Activated CD8-positive, alpha-beta T cell treated with anti-CD3 and anti-CD28 coated beads for 36 hours (primary cell): ENCODE measurements at places on chromosomes 7 and 10. TPM values are rescaled to one million over a fixed set of nuclear protein-coding genes. Genes with fewer than 3 reads are reported as not detected.

- no peaks in the 10 kb centered on the region for H3K4me1 ChIP-seq
- H3K36me3 ChIP-seq = no peaks in the 10 kb centered on the region
- H3K4me3 ChIP-seq = no peak overlapping the region
- H3K27me3 ChIP-seq = no peaks in the 10 kb centered on the region
- H3K27ac ChIP-seq = no peak overlapping the region
Observed at GRCh38 chr7:51034521-51035264, 252.0 kb upstream of the GRB10 start.

- DNase-seq = no peak
- H3K27ac ChIP-seq = no peak overlapping the region
- H3K27me3 ChIP-seq = peaks cover 35% of the 10 kb centered on the region
- peaks cover 1% of the 10 kb centered on the region for H3K36me3 ChIP-seq
Observed at GRCh38 chr10:92418891-92419290, 127.9 kb downstream of the MARCHF5 start.

Gene AS3MT
- not detected for total RNA-seq

GRCh38 chr7:159128767-159129166, 15.9 kb downstream of the VIPR2 start:
- no peak for DNase-seq
- no peaks in the 10 kb centered on the region for H3K36me3 ChIP-seq
- no peak overlapping the region for H3K4me3 ChIP-seq

GRCh38 chr7:106887421-106887820, 22.3 kb downstream of the PIK3CG start:
- H3K36me3 ChIP-seq = peaks cover 73% of the 10 kb centered on the region
- no peak for DNase-seq
- peaks cover 24% of the 10 kb centered on the region for H3K4me1 ChIP-seq
- no peak overlapping the region for H3K4me3 ChIP-seq

- H3K27ac ChIP-seq = no peak overlapping the region
- no peak overlapping the region for H3K4me3 ChIP-seq
- peaks cover 29% of the 10 kb centered on the region for H3K4me1 ChIP-seq
- DNase-seq = no peak
- no peaks in the 10 kb centered on the region for H3K27me3 ChIP-seq
- H3K36me3 ChIP-seq = peaks cover 11% of the 10 kb centered on the region
Observed at GRCh38 chr10:17225808-17226207, 2.2 kb upstream of the VIM start.

GRCh38 chr10:2782265-2782664, 285.1 kb upstream of the PFKP start:
- H3K4me3 ChIP-seq = no peak overlapping the region
- no peaks in the 10 kb centered on the region for H3K4me1 ChIP-seq
- DNase-seq = no peak

- peaks cover 15% of the 10 kb centered on the region for H3K27me3 ChIP-seq
- DNase-seq = peak; percentile 75
- peak overlapping the region; percentile 68 for H3K27ac ChIP-seq
- no peaks in the 10 kb centered on the region for H3K36me3 ChIP-seq
- H3K4me3 ChIP-seq = peak overlapping the region; percentile 59
Observed at GRCh38 chr10:33008499-33009243, 50.6 kb upstream of the ITGB1 start.

Gene TMEM213
- total RNA-seq = not detected

GRCh38 chr7:22435720-22436119, 64.3 kb downstream of the STEAP1B start:
- no peaks in the 10 kb centered on the region for H3K36me3 ChIP-seq
- no peak for DNase-seq
- H3K27me3 ChIP-seq = no peaks in the 10 kb centered on the region
- no peak overlapping the region for H3K4me3 ChIP-seq
- H3K27ac ChIP-seq = no peak overlapping the region
- peaks cover 2% of the 10 kb centered on the region for H3K4me1 ChIP-seq

DNA sequence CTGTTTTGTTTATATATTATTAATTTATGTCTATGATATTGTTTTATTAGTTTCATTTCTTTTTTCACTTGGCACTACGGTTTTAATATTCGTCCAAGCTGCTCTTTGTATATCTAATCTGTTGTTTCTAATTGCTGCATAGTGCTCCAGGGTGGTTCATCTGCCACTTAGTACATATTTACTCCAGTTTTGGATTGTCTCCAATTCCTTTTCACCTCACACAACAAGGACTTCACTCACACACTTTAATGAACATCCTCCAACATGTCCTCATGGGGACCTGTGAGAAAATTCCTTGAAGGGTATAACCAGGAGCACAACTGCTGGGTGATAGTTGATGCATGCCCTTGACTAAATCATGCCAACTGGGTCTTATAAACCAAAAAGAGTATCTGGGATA, 14.1 kb upstream of the NOC3L start:
- no peaks in the 10 kb centered on the region for H3K4me1 ChIP-seq
- no peak for DNase-seq

Gene TUBAL3
- not detected for total RNA-seq

DNA sequence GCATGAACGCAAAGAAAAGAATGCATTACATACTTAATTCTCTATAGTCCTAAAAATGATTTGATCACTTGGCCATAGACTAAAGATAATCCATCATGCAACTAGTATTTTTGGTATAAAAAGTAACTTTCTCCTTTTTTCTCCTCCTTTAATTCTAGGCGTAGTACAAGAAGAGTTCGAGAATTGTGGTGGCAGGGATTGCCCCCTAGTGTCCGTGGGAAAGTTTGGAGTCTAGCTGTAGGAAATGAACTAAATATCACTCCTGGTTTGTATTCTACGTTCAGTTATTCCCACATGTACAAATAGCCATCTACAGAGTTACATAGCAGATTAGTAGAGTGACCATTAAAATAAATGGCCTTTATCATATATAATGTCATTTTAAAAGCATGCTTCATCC, 45.5 kb upstream of the HELLS start:
- no peak overlapping the region for H3K4me3 ChIP-seq
- no peaks in the 10 kb centered on the region for H3K27me3 ChIP-seq
- H3K36me3 ChIP-seq = no peaks in the 10 kb centered on the region
- DNase-seq = no peak
- no peak overlapping the region for H3K27ac ChIP-seq

- H3K27me3 ChIP-seq = no peaks in the 10 kb centered on the region
- H3K4me1 ChIP-seq = peaks cover 12% of the 10 kb centered on the region
- no peak overlapping the region for H3K27ac ChIP-seq
- H3K36me3 ChIP-seq = no peaks in the 10 kb centered on the region
- H3K4me3 ChIP-seq = no peak overlapping the region
- no peak for DNase-seq
Observed at GRCh38 chr10:103665162-103665889, 171.8 kb downstream of the NEURL1 start.
